Stimulated activated CD4-positive, alpha-beta T cell treated with anti-CD3 and anti-CD28 coated beads, Interleukin-2, amount 100 ng/mL, for 24 hours (primary cell): ENCODE measurements at places on chromosomes 3 and 15.

DNA sequence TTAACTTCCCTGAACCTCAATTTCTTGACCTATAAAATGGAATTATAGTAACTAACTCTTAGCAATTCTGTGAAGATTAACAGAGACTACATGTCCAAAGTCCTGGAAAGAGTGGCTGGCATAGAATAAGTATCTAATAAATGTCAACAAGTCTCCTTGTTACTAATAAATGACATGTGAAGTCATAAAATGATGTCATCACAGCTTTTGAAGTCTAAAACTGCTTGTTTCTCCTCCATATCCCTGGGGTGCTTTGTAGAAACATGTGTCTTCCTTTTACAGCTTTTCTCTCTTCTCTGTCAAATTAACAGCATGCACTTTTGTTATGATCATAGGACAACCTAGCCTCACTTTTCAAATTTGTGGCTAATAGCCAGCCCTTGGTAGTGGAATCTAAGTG, 510.2 kb downstream of the NTRK3 start:
- no peak for DNase-seq

DNA sequence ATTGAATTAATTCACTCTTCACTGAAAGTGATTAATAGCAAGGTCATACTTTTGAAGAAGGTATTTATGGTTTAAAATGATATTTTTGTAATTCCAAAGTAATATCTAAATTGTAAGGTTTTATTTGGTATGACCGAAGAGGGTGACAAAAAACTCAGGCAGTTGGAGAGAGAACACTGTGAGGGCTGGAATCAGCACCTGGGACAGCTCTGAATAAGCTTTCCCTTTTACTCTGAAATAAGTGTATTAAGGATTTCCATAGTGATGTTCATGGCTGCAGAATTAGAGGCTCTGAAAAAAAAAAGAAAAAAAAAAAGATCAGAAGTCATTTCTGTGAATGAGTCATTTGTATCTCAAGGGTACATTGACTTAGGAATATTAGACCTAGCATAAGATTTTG, 299.5 kb downstream of the IL5RA start:
- DNase-seq, result no peak

DNA sequence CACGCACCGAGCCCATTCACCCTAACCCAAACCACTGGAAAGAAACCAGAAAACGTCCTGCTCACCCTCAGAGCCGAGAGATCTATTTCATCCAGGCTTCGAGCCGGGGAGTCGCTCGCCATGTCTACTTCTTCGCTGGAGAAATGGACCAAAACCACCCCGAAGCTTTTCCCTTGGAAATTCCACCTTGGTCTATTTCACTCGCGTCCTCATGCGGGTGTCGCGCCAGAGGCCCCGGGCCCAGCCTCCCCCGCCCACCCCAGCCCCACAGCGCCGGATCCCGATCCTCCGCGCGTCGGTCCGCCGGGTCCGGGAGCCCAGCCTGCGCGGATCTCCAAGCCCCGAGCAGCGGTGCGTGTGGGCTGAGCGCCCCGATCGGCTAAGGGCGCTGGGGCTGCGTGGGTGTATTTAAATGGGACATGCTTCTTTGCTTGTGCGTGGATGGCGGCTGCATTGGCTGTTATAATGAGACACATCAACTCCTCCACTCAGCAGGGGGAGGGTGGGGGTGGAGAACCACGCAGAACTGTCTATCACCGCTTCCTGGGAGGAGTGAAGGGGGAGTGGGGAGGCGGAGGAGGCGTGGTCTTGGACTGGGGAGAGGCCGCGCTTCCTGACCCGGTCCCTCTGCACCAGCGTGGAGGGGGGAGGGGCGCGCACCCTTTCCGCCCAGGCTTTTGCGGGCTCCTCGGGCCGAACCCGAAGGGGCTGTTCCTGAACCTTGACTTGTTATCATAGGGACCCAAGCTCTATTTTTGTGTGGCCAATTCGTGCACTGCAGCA, at the start of gene TNIK:
Gene TNIK (minus strand): TSS at position 464 of the 783 bp plus-strand sequence. CDS start 342 bp downstream, at position 122.
- peak; percentile 95 for DNase-seq

DNA sequence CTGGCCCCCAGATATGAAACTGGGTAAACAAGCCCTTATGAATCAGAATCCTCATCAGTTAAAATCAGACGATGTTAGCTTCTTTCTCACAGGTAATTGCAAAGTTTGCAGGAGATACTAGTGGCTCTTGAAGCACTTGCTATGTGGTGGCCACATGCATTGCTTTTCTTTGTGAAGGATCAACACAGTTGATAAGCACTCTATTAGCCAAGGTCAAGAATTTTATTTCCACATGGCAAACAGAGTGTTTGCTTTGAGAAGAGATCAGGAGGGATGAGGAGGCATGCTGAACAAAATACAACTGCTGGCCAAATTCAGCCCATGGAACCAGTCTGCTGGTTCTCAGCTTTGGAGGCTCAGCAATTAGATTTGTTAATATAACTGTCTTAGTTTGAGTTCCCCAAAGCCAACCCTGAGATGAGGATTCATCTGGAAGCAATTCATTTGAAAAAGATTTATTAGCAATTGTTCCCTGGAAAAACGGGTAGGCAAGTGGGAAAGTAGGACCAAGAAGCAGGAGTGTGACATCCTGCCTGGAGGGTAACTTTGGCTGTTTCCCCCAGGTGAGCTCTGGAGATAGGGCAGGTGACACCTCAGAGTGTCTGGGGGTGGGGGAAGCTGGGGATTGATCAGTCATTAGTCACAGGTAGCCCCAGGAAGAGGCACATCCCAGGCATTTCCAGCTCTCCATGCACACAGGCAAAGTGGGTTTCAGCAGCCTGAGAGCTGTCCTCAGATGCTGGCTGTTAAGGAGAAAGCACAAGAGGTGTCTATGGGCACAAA, 180.3 kb downstream of the ABHD5 start:
- DNase-seq, result no peak

DNA sequence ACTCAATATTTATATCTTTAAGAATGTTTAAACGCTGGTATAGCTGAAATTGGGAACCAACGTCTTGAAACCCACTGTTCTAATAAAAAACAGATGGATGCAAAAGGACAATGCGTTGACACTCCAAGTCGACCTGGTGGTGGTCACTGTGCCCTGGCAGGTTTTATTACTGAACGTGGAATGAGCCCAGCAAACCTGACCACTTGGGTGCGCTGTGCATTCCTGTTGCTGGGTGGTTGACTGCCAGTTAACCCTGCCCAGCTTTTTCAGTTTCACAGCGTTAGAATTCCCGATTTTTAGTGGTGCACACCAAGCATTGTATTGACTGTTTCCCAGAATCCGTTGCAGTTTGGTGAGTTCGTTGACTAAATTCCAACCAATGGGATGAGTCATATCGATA, 384.4 kb downstream of the OCA2 start:
- no peak for DNase-seq

GRCh38 chr3:42214565-42215283, 51.3 kb downstream of the CCK start:
- no peak for DNase-seq

DNA sequence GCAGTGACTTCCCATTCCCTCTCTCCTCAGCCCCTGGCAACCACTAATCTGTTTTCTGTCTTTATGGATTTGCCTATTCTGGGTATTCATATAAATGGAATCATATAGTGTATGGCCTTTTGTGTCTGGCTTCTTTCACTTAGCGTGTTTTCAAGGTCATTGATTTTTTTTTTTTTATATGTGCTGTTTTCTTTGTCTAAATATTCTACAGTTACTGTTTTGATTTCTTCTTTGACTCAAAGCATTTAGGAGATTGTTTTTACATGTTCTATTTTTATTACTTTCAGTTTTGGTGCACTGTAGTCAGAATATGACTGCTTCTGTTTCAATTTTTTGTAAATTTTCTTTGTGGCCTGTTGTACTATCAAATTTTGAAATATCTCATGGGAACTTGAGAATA, 71.9 kb upstream of the RNU6-1 start:
- DNase-seq, result no peak

GRCh38 chr3:128432301-128432970, 34.3 kb downstream of the DNAJB8 start:
- DNase-seq, result no peak

GRCh38 chr3:161551697-161552096, 55.1 kb downstream of the OTOL1 start:
- no peak for DNase-seq

- no peak for DNase-seq
These were observed 30.0 kb downstream of the U2SURP start for GRCh38 chr3:143031327-143031726.

GRCh38 chr3:13745636-13746035, 134.2 kb downstream of the WNT7A start:
- no peak for DNase-seq

- no peak for DNase-seq
These were observed 211.0 kb downstream of the GBE1 start for GRCh38 chr3:81550415-81550814.

DNA sequence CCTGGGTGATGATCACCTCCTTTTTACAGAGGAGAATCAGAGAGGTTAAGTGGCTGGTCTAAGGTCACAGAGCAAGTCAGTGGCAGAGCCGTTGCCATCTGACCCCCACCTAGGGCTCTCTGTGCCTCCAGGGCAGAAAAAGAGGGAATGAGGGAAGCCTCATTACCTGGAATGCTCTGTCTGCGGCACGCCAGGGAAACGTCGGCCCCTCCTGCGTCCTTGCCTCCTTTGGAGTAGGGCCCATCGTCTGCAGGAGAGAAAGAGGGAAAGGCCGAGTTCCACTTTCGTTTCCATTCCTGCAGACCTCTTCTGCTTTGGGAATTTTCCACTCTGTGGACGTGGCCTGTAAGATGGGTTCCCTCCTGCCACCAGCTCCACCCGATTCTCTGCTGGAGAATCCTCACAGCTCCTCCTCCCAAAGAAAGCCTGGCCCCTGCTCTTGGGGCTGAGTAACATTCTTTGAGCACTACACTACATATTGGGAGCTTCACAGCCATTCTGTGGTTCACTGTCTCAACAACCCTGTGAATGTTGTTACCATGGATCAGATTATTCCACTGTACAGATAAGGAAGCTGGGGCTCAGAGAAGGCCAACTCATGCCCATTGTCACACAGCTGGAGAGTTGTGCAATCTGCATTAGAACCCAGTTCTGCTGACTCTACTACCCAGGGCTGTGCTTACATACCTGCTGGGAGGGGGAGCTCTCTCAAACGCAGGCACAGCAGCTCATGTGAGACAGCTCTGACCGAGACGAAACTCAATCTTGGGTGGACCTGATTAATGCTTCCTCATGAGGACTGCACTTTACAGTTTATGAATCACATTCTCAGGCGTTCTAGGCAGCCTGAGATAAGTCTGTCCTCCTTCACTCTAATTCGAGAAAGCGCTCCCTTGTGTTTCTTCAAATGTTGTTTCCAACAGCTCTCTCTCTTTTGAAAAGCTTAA, 14.2 kb downstream of the GRIP2 start:
- DNase-seq, result no peak

DNA sequence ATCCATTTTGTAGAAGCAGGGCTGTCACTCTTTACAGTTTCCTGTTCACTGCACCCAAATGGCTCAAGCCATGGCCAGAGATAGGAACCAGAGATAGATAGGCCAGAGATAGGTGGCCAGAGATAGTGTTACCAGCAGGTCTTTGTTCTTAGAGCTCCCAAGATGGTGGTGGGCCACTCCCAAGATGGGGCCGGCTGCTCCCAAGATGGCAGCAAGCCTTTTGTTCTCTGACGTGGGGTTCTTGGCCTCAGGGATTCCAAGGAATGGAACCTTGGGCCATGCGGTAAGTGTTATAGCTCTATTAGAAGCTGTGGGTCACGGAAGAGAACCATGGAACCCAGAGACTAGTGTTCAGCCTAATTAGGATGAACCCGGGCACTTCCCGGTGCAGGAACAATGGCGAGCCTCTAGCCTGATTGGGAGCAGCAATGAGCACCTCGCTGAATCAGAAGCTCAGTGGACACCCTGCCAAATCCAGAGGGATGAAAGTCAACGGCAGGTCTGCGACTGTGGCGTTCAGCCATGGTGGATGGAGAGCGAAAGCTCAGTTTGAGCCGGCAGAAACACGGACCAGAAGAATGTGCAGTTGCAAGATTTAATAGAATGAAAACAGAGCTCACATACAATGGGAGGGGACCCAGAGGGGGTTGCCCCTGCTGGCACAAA, 45.0 kb upstream of the CD96 start:
- no peak for DNase-seq

- DNase-seq, result no peak
These were observed 88.9 kb downstream of the PTPRG start for GRCh38 chr3:61650276-61650675.

DNA sequence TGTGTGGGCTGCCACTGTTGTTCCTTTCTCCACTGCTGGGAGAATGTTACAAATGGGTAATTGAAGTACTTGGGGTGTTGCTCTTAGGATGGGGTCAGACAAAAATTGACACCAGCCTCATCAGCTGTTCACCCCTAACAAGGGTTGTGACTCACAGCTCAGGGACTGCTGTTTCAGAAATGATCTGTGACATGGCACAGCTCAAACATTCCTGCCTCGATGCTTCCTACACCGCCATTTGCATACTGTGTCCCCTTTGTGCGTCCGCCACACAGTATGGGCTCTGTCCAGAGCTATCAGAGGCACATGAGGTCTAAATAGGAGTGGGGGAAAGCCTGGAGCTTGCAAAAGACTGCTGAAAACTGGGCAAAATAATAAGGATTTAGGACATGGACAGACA, 43.9 kb downstream of the CCNL1 start:
- no peak for DNase-seq

- DNase-seq, result no peak
These were observed 426.3 kb downstream of the MECOM start for GRCh38 chr3:169237201-169237600.

DNA sequence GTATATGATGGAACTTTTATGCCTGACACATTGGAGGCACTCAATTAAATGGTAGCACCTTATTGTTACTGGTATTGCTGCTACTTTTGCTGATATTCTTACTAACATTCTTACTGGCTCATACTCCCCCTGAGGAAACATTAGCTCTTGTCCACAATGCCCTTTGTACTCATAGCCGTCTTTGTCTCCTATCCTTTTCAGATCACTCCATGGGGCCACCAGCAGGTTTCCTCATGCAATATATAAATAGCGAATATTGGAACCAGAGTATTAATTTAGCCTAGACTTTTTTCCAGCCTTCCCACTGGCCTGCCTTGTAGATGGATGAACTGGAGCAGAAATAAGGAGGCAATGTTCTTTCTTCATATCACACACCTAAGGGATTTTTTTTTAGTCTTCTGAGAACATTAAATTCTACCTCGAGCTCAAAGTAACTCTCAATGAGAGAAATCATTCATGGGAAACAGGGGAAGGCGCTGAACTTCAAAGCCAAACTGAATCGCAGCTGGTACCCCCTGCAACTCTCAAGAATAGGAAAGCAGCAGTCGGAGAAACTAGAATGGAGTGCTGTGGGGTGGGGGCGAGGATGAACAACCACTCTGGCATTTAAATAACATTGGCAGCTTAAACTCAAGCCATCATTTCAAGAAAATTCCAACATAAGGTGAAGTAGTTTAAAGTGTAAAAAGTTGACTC, 300.3 kb downstream of the TAFA4 start:
- DNase-seq, result no peak

DNA sequence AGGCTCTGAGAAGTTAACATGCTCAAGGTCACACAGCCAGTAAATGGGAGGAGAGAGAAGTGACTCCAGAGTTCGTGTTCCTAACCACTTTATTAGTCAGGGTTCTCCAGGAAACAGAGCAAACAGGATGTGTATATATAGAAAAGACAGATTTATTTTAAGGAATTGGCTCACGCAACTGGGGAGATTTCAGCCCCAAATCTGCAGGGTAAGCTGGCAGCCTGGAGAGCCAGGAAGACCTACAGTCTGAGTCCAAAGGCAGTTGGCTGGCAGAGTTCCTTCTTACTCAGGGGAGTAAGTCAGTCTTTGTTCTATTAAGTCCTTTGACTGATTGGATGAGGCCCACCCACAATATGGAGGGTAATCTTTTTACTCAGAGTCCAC, 118.2 kb upstream of the PROK2 start:
- no peak for DNase-seq
